ENCODE measurements at places on chromosomes 16 and 17.

DNA sequence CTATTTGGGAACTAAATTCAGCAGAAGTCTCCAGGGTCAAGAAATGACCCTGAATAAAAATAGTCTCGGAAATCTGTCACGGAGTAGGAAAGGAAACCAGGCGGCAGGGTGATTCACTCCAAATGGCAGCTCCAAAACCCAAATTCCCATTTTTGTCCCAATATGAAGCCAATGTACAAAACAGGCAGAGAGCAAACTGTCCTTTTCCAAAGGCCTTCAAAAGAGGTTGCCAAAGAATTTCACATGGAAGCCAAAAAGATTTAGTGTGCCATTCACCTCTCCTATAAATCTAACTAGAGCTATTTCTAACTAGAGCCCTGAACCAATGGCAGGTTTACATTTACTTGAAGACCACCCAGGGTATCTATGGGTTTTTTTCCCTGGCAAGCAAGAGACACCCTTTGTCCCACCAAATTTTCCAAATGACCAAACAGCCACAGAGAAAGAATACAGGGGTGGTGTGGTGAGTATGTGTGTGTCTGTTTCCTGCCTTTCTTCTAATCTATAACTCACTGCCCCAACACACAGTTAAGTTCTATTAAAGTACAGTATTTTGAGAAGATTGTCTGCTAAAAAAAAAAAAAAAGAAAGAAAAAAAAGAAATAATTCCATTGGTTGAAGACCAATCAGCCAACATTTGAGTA is 6.8 kb downstream of the MYO1D start:
- DNase-seq, result no peak

GRCh38 chr16:85660843-85661739 is 27.7 kb downstream of the GINS2 start:
- DNase-seq, result no peak

DNA sequence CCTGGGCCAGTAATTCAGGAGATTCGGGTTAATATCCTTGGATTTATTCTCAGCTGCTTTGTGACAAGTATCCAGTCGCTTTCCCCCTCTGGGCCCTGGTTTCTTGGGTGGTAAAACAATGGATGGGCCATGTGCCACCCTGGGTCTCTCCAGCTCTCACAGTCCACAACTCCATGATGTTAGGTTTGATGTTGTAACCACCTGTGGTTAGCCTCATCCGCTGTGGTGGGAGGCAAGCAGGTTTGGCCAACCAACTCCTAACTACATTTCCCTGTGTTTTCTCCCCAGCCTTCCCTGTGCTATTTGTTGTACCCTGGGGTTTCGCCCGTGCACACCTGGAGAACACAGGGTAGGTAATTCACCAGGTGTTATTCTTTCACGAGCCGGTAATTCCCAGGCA is 35.1 kb downstream of the GLP2R start:
- no peak for DNase-seq

DNA sequence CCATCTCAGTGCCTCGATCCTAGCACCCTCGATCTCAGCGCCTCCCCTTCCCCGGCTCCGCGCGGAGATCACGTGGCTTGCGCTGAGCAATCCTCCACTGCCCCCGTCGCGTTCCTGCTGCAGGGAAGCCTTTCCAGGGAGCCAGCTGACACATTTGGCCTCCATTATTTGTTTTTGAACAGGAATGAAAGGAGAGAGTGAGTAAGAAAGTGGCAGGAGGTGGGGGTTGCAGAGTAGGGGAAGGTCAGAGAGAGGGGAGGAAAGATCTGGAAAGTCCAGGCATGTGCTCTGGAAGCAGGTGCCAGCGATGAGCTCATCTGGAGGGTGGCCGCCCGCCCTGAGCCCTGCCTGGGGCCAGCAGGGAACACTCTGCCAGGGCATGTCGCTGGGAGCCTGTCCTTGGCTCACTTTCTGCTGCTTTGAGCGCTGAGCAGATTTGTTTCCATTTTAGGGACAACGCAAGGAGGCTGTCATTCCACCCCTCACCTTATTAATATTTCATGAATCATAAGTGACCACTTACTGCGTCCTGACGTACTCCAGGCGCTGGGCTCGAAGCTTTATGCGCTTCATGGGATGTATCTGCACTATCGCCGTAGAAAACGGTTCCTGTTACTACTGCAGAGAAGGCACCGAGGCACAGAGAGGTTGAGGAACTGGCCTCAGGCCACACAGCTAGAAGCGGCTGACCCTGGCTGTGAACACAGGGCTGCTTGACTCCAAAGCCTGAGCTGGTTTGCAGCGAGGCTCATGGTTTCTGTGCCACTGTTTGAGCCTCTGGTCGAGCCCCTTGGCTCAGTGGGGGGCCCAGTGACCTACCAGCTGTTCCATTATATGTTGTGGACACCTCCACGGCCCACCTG is 283.1 kb downstream of the SEC14L1 start:
- DNase-seq, result no peak

GRCh38 chr16:28304214-28304613 is 11.9 kb downstream of the SBK1 start:
- DNase-seq, result no peak

DNA sequence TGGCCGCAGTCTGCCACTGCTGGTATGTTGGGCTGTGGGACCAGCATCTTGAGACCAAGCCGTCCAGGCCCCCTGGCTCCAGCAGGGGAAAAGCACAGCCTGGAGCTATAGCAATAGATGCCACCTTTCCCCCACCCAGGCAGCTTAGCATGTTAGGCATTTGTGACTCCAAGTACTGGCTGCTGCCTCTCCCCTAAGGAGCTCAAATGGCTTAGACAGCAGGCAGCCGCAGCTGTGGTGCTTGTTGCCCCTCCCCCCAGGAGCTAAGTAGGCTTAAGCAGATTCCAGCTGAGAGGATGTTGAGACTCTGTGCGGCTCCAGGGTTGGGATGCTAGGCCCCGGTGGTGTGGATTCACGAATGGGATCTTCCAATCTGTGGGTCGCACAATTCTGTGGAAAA is 88.8 kb upstream of the ANKFN1 start:
- DNase-seq, result no peak

DNA sequence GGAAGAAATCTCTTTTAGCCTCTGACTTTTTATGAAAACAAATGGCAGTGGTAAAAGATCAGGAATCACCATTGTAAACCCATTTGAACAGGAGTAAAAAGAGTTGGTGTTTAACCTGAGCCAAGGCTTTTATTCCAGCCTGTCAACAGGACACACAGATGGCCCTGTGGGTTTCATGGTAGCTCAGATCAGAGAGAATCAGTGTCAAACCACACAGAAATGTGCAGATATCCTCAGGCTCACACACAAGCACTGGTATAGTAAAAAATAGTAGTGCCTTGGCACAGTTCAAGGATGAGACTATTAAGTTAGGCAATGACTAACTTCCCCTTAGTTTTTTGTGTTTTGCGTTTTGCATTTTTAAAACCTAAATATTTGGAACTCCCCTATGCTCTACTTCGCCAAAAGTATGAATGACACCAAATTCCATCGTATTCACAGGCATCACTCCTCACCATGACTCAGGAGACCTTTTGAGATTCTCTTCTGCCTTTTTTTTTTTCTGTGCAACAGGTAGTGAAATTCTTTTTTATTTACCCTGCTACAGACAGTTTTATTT is 1200.0 kb downstream of the CDH11 start:
- DNase-seq, result no peak

- DNase-seq, result no peak
These were observed 95.3 kb downstream of the SOCS1 start for GRCh38 chr16:11160676-11161115.

GRCh38 chr17:56835264-56835585 is 1.3 kb downstream of the DGKE start:
- no peak for DNase-seq

GRCh38 chr16:54748611-54749190 is 182.0 kb upstream of the IRX5 start:
- no peak for DNase-seq

DNA sequence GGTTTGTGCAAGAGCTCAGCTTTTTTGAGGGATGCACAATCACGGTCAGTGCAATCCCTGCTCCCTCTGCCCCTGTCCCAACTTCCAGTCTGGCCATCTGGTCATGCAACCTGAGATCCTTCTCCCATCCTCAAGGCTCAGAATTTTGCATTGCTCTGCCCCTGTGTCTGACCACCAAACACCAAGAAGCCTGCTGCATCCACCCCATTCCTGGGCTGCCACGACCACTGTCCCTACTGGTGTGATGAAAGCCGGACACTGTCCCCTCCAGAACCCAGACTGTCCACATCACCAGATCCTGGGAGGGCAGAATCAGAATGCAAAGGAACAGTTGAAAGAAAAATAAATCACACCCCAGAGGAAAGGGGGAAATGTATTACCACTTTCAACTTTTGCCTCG is 231.0 kb downstream of the C16orf78 start:
- DNase-seq, result no peak

GRCh38 chr17:64413513-64413912 is 22.9 kb upstream of the PECAM1 start:
- DNase-seq, result peak; percentile 35

DNA sequence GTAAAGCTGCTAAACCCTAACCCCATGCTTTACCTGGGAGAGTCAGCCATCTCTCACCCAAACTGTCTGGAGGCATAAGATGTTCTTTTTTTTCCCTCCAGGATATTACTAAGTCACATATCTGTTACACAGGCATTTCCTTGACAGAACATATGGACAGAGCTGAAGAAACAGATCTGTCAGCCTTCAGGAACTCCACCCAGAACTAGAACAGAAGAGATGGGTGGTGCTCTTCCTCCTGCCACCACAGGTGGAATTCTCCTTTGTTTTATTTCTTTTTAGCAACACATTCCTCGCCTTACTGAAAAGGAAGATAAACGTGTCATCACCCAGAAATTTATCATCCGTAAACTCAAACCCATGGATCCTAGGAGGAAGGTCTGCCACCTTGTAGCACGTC is 8.8 kb downstream of the MYCBPAP start:
- DNase-seq, result no peak

- no peak for DNase-seq
These were observed 15.4 kb downstream of the PIPOX start for GRCh38 chr17:29058391-29058790.

- DNase-seq, result no peak
These were observed 31.8 kb downstream of the PITPNM3 start for GRCh38 chr17:6524520-6524919.
